ENCODE measurements at places on chromosomes 4 and X.

GRCh38 chrX:5650904-5651303, 577.8 kb downstream of the NLGN4X start:
- no peak for DNase-seq

DNA sequence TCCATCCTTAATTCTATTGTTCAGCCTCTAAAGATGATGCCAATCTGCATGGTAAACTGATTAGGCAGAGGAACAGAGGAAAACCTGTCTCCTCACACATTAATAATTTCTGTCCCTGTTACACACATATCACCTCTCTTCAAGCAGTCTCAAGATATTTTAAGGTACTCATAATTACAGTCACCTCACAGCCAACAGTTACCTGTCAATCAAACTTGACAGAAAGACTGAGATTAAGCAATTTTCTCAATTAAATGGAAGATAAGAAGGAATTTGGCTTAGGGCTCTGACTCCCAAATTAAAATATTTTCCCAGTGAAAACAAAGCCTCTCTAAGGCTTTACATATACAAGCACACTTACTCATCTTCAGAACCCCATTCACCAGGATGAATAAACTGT, 85.2 kb downstream of the MAPK10 start:
- DNase-seq = no peak

GRCh38 chr4:69848028-69848427, 11.9 kb downstream of the SULT1E1 start:
- no peak for DNase-seq

DNA sequence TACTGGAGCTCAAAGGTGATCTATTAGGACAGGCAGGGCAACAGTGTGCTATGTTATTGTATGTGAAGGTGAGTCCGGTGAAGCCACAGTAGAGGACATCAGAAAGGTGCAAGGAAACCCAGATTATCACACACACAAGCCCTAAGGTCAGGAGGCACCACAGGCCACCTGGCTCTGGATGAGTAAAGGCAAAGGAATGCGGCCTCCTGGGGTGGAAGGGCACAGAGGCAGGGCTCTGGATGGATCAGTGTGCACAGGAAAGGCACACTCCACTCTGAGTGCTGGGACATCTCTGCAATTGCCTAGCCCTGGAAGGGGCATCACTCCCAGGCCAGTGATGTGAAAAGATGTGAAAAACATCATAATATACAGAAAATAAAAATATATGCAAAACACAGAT, 683.5 kb downstream of the TRIML1 start:
- DNase-seq = no peak
